GM12878 (cell line): ENCODE measurements at places on chromosomes 13 and 19. TPM values are rescaled to one million over a fixed set of nuclear protein-coding genes. Genes with fewer than 3 reads are reported as not detected.

The ZNF345 gene
- 1.5 and 1.8 TPM in 2 replicates for total RNA-seq

The MEIS3 gene
- total RNA-seq: 0.21 TPM in 1 of 2 replicates, not detected in the other

- no peak for DNase-seq
Observed at GRCh38 chr13:29067306-29067945, 247.3 kb downstream of the MTUS2 start.

The WASF3 gene
- 0.05 and 0.10 TPM in 2 replicates for total RNA-seq

- no peak for DNase-seq
Observed at GRCh38 chr13:90008707-90009149, 1338.8 kb upstream of the MIR17HG start.

- DNase-seq: no peak
Observed at GRCh38 chr13:48446464-48446863, 33.6 kb upstream of the LPAR6 start.
